ENCODE measurements at places on chromosomes 6 and 20. TPM values are rescaled to one million over a fixed set of nuclear protein-coding genes. Genes with fewer than 3 reads are reported as not detected.

The MYB gene
- 77.9 TPM for total RNA-seq

The RAB44 gene
- 0.07 TPM for total RNA-seq

The SYNGAP1 gene
- 40.7 TPM for total RNA-seq

The C2 gene
- 1.5 TPM for total RNA-seq

The PAK5 gene
- total RNA-seq = not detected

The COX4I2 gene
- not detected for total RNA-seq
